Hypothalamus (tissue), 51 donors: ENCODE measurements at places on chromosomes 3 and 15.
A peak's percentile ranks its signal among the peaks of the same experiment; 100 is the strongest.

DNA sequence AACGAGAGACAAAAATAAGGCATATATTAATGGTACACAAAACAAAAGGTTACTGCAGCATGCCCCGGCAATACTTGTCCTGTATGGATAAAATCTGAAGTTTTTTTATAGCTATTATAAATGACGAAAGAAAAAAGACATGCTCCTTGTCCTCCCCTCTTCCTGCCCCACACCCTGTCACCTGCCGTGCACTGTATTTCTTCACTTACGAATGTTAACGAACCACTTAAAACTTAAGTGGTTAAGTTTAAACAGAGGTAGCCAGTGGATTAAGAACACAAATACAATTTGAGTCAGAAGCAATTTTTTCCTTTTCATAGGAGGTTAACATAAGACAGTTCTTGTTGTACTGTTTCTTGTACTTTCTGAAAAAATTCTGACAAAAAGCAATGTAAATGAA, 799.1 kb upstream of the NECTIN3 start:
- DNase-seq, result no peak

DNA sequence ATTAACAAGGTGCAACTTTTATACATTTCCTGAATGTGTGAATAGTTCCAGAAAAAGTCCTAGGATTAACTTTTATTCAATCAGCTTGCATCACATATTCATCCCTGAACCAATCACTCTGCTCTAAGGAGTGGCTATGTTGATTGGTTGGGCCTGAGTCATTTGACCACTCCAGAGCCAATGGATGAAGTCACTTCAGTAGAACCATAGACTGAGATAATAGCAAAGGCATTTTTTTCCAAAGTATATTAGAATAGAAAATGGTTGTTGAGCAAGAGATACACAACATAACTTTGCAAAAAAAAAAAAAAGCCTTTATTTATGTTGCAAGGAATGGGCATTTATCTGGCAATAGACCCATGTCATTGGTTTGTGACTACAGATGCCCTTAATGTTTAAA, 55.5 kb upstream of the AGTR1 start:
- no peak for DNase-seq

DNA sequence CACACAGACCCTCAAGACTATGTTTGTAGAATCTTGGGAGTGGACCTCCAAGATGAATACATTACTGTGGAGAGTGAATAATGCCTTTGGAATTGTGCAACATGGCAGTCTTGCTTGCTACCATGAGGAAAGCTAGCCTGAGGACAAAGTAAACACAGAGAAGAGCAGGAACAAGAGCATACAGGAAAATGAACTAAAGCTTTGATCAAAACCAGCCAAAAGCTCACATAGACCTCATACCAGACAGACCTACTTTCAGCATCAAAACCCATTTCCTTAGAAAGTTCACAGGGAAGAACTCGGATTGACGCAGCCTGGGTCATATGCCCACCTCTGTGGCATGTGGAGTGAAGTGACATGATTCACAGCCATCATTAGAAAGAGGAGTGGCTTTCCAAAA, 3.3 kb upstream of the RAB8B start:
- DNase-seq, result no peak

DNA sequence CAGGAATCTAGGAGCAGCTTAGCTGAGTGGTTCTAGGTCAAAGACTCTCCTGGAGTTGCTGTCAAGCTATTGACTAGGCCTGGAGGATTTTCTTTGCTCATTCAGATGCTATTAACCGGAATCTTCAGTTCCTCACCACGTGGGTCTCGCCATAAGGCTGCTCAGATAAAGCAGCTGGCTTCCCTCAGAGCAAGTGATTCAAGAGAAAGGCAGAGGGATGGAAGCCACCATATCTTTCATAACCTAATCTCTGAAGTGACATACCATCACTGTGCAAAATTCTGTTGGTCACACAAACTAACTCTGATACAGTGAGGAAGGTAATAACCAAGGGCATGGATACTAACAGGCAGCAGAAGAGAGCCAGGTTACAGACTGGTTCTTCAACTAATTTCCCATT, 72.7 kb upstream of the FLNB start:
- DNase-seq, result no peak

- no peak for DNase-seq
These were observed 5.4 kb upstream of the SENP7 start for GRCh38 chr3:101518421-101518871.

DNA sequence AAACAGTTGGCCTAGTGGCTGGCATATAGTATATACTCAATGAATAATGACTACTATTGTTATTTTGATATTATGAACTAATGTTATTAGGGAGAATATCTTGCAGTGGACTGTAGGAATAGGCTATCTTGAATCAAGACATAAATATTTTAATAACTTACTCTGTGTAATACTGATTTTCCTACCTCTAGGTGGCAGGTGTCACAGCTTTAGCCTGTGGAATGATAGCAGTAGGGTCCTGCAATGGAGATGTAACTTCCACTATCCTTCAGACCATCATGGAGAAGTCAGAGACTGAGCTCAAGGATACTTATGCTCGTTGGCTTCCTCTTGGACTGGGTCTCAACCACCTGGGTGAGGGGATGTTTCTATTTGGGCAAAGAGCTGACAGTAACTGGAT, 6.5 kb downstream of the PSMD2 start:
- no peak for DNase-seq

- no peak for DNase-seq
These were observed 49.6 kb downstream of the SLMAP start for GRCh38 chr3:57805674-57806073.

- DNase-seq, result no peak
These were observed 18.2 kb downstream of the HRG start for GRCh38 chr3:186683979-186684378.

GRCh38 chr3:154979331-154979730, 100.8 kb upstream of the MME start:
- no peak for DNase-seq

- DNase-seq, result no peak
These were observed 25.5 kb upstream of the THSD4 start for GRCh38 chr15:71089801-71090200.

DNA sequence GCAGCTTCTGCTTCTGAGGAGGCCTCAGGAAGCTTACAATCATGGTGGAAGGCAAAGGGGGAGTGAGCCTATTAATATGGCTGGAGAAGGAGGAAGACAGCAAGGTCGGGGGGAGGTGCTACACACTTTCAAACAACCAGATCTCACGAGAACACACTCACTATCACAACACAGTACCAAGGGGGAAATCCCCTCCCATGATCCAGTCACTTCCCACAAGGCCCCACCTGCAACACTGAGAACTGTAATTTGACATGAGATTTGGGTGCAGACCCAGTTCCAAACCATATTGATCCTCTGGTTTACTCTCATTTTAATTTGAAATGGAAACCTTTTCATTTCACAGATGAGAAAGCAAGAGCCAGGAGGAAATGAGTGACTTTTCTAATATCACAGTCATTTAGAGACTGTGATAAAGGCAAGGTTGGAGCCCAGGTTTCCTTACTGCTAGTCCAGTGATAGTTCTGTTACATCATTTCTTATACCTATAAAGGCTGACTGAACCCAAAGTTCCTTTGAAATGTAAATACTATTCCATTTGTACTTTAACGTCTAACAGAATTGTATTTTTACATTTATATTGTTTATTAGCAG, 105.8 kb upstream of the GAP43 start:
- DNase-seq, result no peak

- no peak for DNase-seq
These were observed 28.9 kb downstream of the TLNRD1 start for GRCh38 chr15:81029414-81030300.

GRCh38 chr15:56886363-56886931, 32.0 kb upstream of the TCF12 start:
- no peak for DNase-seq

DNA sequence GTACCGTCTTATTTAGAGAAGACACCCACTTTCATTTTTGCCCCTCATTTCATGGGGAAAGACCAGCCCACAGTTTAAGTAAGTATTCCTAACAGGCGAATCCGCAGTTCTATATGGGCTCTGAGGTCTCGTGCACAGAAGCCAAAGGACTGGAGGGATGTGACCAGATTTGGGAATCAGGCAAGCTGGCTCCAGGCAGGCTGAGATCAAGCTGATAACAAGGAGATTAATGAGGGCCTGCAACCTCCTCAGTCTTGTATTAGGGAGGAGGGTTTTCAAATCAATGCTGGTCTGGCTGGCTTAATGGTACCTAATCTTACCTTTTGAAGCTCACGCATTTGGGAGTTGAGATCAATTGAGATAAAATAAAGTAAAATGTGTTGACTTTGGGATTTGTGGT, 15.3 kb downstream of the ST8SIA2 start:
- no peak for DNase-seq

DNA sequence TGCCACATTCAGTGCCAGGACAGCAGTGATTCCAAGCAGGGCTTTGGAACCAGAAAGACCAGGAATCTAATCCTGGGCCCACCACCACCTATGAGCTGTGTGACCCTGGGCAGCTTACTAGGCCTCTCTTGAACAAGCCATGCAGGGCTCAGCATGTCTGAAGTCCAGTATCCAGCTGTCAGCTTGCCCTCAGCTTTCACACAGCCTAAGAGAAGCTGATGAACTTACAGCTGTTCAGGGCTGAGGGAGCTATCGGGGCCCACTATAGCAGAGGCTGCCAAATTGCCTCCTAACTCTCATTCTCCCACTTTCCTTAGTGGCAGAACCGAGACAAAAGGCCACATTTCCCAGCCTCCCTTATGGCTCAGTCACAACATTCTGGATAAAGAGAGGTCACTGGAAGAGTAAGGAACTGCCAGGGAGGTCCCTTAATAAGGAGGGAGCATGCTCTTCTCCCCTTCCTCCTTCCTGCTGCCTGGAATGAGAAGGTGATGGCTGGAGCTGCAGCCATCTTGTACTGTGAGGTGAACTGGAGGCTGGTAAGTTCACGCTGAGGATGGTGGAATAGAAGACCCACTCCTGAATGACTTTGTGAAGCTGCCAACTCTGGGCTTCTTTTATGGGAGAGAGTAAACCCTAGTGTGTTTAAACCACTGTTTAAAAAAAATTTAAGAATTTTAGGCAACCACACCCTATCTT, 34.5 kb downstream of the FEM1B start:
- DNase-seq, result no peak

GRCh38 chr3:11774296-11774877, 72.3 kb downstream of the TAMM41 start:
- peak; percentile 23 for DNase-seq

DNA sequence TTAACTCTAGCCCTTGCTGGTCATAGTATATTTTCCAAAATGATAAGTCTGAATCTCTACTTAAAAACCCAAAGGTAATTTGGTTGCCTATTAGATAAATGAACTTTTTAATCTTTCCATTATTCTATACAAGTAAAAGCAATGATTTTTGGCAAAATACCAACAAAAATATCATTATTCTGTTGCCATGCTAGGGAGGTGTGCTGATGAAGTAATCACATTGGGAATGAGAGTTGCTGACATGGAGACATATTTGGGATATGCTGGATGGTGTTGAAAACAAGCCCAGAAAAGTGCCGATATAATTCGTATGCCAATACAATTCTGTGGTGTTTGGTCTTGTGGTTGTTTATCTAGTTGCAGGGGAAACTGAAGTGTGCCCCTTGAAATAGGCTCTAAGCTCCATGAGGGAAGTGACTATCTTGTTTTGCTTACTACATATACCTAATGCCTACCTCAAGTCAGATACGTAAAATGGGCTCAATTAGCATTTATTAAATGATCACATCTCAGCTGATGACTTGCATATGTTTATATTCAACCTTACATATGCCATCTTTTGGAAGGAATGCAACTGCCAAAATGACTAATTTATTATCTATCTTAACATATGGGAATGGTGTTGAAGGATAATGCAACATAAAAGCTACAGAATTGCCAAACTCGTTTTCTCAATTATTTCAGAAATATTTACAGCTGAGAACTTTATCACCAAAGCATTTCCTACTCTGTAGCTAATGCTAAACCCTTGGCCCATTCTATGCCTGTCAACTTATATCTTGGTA, 5.8 kb downstream of the TOPBP1 start:
- DNase-seq, result no peak

- no peak for DNase-seq
These were observed 10.6 kb downstream of the UBR1 start for GRCh38 chr15:43095243-43095642.

- DNase-seq, result peak; percentile 39
These were observed 6.5 kb upstream of the ALDH1A3 start for GRCh38 chr15:100873029-100873677.

GRCh38 chr15:52392008-52392687, 96.5 kb upstream of the MYO5C start:
- DNase-seq, result no peak

- no peak for DNase-seq
These were observed 7.2 kb downstream of the EOMES start for GRCh38 chr3:27714692-27715453.

GRCh38 chr3:76040946-76041345, 255.6 kb upstream of the ZNF717 start:
- DNase-seq, result no peak
